Activated T-helper 1 cell treated with anti-CD3 and anti-CD28 coated beads, Interleukin-12 subunit alpha, Interleukin-12 subunit beta, Interleukin-2, Interleukin-4 antibody, amounts not matched to agents 30 ng/mL and 10 ng/mL and 1 ng/mL, durations not matched to agents 14 hours and 24 hours and 36 hours (primary cell): ENCODE measurements at places on chromosomes 2 and 18. TPM values are rescaled to one million over a fixed set of nuclear protein-coding genes. Genes with fewer than 3 reads are reported as not detected.

STARD6 gene
- 0.54 and 0.65 TPM in 2 replicates for total RNA-seq

C2orf15 gene
- 0.29 TPM in 1 of 2 replicates, not detected in the other for total RNA-seq

PIEZO2 gene
- total RNA-seq: not detected in 2 replicates

VIL1 gene
- not detected in 2 replicates for total RNA-seq

RNF144A gene
- total RNA-seq: 14.4 and 16.6 TPM in 2 replicates

NT5C1B gene
- total RNA-seq: not detected in 2 replicates

CHRND gene
- not detected in 2 replicates for total RNA-seq

SFTPB gene
- total RNA-seq: not detected in 2 replicates

RAB6D gene
- not detected in 2 replicates for total RNA-seq

ASXL3 gene
- total RNA-seq: not detected in 2 replicates

RBKS gene
- 0.76 and 0.83 TPM in 2 replicates for total RNA-seq

ZAP70 gene
- total RNA-seq: 302 and 313 TPM in 2 replicates

SNORC gene
- total RNA-seq: 0.98 and 1.8 TPM in 2 replicates

TIGD1 gene
- total RNA-seq: 8.4 and 8.9 TPM in 2 replicates

- DNase-seq: no peak
Measured at GRCh38 chr2:98504381-98505109, 59.9 kb downstream of the INPP4A start.

GRCh38 chr2:186746584-186746983 lies 52.7 kb downstream of the FAM171B start:
- no peak for DNase-seq

- no peak for DNase-seq
Measured at GRCh38 chr18:46706968-46707367, 49.9 kb downstream of the ST8SIA5 start.

DNA sequence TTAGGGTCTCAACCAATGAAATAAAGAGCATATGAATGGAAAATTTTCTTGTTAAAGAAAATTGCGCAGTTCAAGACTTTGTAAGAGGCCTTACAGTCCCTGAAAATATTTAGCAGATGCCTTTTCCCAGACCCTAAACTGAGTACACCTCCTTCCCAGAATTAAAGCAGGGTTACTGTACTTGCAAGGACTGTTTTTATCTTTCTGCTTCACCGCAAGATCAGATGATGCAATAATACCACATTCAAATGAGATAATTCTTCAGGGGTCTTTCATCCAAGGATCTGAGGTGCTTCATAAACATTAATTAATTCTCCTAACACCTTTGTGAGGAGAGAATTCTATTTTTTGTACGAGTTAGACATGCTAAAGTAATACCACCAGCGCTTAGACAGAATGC lies 1071.8 kb upstream of the PIK3C3 start:
- DNase-seq: no peak

DNA sequence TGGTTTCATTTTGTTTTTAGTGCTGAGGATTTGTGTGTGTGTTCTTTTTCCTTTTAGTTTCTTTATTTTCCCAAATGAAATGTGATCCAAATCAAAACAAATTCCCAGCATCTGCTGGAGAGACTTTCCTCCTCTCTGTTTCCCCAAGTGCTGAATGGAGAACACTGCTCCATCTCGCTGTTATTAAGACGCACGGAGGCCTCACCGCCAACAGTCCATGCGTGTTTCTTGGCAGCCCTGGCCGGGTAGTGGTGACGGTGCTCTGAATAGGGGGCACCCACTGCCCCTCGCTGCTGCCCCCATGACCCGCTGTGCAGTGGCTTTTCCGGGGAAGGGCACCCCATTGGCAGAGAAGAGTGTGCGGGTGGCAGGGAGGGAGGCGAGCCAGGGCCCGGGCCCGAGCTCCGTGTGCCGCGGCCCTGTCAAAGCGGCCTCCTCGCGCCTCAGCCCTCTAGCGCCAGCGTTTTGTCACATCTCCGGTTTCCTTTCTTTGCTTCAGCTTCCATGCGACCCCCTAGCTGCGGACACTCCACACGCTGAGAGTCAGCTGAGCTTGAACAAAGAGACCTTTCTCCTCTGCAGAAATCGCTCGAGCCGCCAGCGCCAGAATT lies 473.7 kb upstream of the SALL3 start:
- DNase-seq: no peak

GRCh38 chr2:109715313-109715805 lies 78.7 kb upstream of the RGPD5 start:
- no peak for DNase-seq

DNA sequence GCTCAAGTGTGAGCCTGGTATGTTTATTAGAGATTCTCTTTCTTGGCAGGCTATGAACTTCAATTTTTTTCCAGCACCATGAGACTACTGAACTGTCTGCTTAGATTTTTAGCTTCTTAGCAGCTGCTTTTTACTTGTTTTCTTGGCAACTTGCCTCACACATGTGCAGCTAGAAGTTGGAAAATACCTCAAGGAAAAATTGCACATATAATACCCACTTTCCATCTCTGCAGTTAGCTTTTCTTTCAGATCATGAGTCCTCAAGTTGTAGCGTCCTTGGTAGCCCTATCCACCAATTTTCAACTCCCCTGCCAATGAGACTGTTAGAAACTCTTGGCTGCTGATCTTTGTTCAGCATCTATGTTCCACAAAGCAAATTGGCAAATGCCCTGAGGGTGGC lies 302.1 kb downstream of the HRH4 start:
- no peak for DNase-seq

GRCh38 chr18:45374878-45375630 lies 240.2 kb upstream of the SLC14A2 start:
- DNase-seq: no peak

DNA sequence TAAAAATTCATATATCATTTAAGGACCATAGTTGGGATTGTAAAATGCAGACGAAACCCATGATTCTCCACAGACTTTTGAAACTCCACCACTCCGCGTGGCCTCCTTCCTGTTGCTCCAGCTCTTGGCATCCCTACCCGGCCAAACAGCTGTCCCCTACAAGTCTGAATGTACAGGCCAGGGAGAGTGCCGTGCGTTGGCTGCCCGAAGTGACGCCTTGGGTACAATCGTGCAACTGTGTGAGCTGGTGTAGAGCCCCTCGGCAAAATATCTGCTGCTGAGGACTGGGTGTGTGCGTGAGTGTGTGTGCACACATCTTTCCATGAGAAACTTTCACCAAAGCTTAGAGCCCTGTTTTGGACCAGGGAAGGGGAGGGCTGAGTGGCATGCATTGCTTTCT lies 43.8 kb upstream of the ZNF516 start:
- no peak for DNase-seq

- DNase-seq: no peak
Measured at GRCh38 chr2:94997981-94998930, 27.3 kb upstream of the MAL start.

- no peak for DNase-seq
Measured at GRCh38 chr18:57437402-57437765, 2.2 kb downstream of the ONECUT2 start.

GRCh38 chr2:6692056-6692455 lies 173.7 kb downstream of the CMPK2 start:
- DNase-seq: no peak

- no peak for DNase-seq
Measured at GRCh38 chr2:47155091-47155876, at the start of gene STPG4. TSS of gene STPG4 (minus strand) at chr2:47155308. CDS start at chr2:47155251, 57 bp downstream.

- no peak for DNase-seq
Measured at GRCh38 chr2:39210846-39211245, 32.9 kb downstream of the CDKL4 start.

DNA sequence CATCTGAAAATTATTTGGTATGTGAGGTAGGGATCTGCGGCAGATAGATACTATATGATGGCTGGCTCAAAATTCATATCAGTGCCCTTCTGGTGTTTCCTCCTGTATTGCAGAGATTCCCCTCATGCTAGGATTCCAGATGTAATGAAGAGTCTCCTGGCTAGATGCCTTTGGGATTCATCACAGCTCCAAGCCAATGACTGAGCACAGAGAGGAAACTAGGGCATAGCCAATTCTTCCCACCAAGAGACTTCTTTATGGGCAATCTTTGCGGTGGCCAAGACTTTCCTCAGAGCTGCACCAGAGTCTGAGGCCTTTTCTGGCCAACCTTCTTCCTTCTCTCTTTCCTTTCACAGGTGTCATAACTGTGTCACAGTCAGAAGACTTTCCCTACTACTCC lies 25.5 kb upstream of the CIB4 start:
- DNase-seq: no peak

DNA sequence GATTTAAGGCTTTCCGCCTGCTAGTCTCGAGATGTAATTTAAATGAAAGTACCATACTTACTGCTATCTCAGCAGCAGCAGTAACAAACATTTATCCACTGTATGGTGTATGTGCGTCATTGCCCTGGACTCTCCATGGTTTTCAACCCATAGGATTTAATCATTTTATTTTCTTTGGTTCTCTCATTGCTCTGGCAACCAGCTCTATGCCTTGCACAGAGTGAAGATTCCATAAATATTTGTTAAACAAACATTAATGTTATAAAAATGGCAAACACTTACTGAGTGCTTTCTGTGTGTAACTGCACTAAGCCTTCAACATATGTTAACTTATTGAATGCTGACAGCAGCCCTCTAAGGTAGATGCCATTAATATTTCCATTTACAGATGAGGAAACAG lies 1.3 kb upstream of the LMAN1 start:
- DNase-seq: no peak

DNA sequence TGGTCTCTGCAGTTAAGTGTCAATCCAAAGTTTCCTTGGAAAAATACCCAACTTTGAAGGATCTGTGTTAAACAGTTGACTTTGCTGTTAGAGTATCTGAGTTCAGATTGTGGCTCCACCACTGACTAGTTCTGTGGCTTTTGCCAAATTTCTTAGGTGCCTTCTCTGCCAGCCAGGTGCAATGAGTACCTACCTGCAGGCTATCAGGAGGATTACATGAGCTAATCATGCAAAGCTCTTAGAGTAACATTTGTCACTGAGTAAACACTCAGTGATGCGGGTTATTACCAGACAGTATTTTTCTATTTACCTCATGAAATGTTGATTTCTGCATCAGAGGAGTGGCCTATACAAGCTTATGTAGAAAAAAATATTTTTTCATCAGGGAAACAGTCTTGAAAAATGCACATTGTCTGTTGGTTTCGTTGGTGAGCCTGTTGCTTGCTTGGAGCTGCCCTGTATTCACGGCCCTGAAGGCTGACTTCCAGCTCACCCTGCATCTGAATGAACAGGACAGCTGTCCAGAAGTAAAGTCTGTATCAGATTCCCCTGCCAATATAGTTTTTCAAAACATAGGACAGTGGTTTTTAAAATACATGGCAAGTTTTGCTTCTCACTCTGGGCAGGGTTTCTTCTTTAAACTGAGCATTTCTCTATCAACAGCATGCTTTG lies 235.1 kb downstream of the CDCA7 start:
- DNase-seq: no peak

DNA sequence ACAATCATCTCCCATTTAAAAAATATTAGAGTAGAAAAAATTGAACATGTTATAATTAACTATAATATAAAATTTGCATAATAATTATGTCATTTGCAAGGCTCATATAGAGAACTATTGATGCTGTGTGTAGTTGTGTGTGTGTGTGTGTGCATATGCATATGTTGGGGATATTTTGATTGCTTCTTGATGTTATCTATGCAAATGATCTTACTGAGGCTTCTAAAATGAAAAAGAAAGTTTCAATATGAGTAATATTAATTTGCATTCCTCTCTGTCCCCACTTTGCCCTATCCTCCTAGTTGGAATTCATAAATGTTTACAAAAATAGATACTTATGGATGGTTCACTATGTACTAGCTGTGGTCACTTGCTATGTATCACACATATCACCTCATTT lies 523.3 kb downstream of the TRIB2 start:
- DNase-seq: no peak

- no peak for DNase-seq
Measured at GRCh38 chr2:238566001-238566645, 139.4 kb downstream of the ASB1 start.

DNA sequence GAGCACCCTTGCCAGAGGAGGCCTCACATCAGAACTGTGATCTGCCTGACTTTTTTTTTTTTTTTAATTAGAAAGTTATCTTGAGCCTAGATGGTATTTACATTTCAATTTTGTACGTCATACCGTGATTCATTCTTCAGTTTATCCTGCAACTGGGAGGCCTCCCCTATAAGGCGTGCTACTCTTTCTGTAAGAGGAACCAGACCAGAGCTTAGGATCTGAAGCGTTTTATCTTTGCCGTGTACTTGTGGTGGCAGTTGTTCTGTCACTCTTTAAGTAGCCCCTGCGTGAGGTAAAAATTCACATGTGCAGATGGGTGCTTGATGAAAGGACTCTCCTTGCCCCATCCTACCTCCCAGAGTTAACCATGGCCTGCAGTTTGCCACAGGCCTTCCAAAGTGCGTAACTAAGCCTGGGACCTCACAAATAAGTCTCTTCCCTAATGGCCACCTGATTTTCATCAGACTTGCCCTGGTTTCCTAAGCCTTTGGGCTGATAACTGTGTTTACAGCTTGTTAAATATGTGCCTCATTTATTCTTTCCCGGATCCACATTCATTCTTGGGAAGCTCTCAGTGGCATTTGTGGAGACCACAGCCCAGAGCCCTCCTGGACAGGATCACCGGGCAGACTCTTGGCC lies 96.0 kb downstream of the MTCL1 start:
- no peak for DNase-seq

DNA sequence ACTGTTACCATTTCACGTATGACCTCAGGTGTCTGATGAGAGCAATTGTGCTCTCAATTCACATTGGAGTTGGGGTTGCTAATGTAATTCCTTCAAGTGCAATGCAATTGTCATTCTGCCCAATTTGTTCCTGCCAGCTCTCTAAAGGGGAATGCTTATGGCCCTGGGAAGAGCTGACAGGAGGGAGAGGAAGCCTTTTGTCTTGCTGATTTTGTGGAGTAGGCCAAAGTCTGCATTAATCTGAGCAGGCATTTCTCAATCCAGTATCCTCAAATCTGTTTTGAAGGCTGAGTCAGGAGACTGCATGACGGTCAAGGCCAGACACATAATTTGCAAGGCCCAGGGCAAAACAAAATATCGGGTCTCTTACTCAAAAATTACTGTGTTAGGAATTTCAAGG lies 326.4 kb upstream of the SPHKAP start:
- no peak for DNase-seq

GRCh38 chr2:199590321-199591203 lies 132.8 kb upstream of the SATB2 start:
- DNase-seq: no peak

- no peak for DNase-seq
Measured at GRCh38 chr2:179536185-179536584, 271.6 kb upstream of the SESTD1 start.

DNA sequence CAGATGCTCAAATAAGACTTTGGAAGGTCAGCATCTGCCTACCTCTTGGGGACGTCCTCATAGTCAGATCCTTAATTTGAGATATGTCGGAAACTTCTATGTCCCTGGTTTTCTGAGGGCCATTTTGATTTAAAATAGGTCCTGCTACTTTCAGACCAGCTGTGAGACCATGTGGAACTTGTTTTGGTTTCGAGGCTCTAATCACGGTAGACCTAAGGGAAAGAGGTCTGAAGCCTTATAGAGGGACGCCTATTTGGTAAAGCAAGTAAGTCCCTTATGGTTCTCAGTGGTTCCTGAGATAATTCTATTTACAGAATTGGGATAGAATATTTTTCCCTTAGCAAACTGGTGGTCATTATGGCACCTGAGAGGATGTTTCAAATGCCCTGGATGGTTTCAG lies 75.1 kb downstream of the RFTN2 start:
- DNase-seq: no peak

GRCh38 chr2:215439980-215440512 lies 4.2 kb upstream of the FN1 start:
- DNase-seq: no peak

- DNase-seq: no peak
Measured at GRCh38 chr18:11279461-11279860, 130.1 kb upstream of the PIEZO2 start.

GRCh38 chr2:234818937-234819336 lies 132.9 kb upstream of the SH3BP4 start:
- no peak for DNase-seq
